CD4-positive, alpha-beta T cell treated with Interleukin-21 for 1 hour (primary cell): ENCODE measurements at places on chromosomes 4 and X.

GRCh38 chrX:134752981-134753717 is 94.9 kb upstream of the PLAC1 start:
- no peak for DNase-seq

DNA sequence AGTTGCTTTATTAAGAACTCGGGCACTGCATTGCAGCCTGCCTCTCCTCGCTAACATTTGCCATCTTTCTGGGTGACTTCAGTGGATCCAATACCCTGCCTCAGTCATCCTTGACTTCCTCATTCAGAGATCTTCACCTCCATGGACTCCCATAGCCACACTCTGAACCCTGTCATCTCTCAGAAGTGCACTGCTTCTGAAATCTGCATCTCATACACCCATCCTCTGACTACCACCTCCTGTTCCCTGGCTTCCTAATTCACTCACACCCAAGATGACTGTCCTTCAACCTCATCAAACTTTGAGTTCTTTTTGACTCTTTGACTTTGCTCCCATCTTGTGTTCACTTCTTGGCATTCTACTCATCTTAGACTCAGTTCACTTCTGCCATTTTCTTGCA is 25.3 kb upstream of the CYBB start:
- no peak for DNase-seq

DNA sequence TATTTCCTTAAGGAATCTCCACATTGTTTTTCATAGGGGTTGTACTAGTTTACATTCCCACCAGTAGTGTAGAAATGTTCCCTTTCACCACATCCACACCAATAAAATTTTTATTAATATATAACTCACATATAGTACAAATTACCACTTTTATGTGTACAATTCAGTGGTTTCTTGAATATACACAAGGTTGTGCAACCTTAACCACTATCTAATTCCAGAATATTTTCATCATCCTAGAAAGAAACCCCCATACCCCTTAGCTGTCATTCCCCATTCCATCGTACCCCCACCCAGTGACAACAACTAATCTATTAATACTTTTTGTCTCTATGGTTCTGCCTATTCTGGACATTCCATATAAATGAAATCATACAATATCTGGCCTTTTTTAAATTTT is 108.3 kb upstream of the USP9X start:
- DNase-seq, result no peak

DNA sequence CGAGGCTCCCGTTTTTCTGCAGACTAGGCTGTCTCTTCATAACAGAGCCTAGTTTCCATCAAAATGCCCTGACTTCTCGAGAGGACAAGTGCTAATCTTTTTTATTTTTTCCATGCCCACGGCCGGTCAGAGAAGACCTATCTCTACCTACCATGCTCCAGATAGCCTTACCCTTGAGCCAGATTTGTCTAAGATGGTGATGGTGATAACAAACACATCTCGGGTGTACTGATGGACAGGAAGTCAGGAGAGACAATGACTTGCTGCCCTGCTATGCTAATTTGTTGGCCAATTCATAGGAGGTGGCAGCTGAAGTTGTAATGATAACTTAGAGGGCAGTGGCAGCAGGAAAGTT is 42.2 kb upstream of the NKRF start:
- no peak for DNase-seq
